ENCODE measurements at places on chromosomes 6 and 20. TPM values are rescaled to one million over a fixed set of nuclear protein-coding genes. Genes with fewer than 3 reads are reported as not detected.

- DNase-seq, result no peak
These were observed 1.6 kb downstream of the FBXO5 start for GRCh38 chr6:152981219-152981618.

GRCh38 chr6:16104624-16105433, 24.1 kb upstream of the MYLIP start:
- DNase-seq, result peak; percentile 40

- no peak for DNase-seq
These were observed 818.7 kb upstream of the GJE1 start for GRCh38 chr6:141313986-141314385.

DNA sequence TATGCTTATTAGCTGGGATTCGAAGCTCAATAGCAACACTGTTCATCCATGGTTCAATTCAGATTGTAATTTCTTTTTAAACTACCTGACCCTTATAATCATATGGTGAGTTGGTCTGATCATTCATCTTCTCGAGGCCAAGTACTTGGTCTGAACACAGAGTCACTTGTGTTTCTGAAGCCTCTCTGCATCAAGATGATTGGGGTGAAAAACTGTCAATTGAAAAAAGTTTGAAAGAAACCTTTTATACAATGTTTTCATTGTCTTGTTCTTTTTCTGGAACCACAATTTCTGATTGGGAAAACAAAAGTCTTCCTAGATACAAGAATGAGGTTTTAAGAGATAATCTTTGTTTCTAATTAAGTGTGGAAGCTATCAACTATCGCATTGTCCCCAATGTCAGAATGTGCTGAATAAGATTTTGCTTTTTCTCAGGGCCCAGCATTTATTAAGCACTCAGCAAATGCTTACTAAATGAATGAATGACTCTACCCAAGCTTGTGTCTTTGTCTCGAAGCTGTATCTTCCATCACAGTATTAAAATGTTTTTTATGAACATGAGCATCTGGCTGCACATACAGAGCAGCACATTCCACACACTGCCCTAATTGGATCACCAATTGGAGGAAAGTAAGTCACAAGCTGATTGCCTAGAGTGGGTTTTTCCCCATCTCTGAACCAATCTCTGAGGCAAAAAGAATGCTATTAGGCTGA, 45.0 kb upstream of the MOXD1 start:
- DNase-seq, result no peak

DNA sequence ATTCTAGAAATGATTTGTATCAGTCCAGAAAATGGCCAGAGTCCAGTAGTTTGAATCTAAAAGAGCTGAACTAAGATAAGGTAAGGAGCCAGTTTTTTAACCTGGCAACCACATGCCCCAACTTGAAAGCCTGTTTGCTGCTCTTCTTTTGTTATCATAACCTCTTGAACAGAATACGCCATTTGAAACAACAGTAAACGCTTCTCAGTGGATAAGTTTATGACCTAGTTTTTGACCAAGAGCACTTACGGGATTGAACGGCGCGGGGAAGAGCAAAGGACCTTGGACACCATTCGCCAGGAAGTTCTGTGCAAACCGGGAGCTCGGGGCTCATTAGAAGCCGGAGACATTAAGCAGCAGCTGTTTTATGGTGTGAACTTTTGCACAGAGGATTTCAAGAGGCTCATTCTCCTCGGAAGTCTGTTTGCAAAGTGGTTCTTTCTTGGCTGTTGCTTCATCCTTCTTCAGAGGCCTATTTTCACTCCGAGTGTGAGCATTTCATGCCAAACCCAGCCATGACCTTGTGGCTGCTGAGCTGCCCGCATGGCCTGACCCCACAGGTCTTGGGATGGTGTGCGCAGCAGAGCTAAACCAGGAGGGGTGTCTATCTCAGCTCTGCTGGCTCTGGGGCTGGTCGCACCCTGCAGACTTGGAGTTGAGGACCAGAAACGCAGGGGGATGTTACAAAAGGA, 215.1 kb downstream of the SOX4 start:
- no peak for DNase-seq

DNA sequence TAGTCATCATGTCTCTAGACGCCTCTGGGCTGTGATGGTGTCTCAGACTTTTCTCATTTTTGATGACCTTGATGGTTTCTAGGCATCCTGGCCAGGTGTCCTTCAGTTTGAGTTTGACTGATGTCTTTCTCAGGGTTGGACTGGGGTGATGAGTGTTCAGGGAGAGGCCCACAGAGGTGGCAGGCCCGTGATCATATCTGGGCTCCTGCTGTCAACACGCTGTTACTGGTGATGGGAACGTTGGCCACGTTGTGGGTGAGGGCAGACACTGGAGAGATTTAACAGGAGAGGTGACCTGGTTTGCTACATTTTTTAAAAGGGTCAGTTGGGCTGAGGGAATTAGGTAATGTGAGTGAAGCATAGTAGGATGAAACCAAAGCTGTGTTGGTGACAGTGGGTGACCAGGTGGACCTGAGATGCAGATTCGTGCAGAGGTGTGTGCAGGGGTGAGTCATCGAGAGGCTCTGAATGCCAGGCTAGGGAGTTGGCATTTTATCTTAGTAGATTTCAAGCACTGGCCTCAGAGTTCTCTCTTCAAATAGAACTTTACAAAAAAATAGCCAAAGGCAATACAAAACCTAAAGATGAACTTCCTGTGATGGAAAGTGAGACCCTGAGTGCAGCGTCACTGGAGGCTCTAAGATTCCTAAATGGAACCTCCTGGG, 174.1 kb downstream of the CDH26 start:
- no peak for DNase-seq

- no peak for DNase-seq
These were observed 4.7 kb upstream of the SULF2 start for GRCh38 chr20:47789764-47790579.

DNA sequence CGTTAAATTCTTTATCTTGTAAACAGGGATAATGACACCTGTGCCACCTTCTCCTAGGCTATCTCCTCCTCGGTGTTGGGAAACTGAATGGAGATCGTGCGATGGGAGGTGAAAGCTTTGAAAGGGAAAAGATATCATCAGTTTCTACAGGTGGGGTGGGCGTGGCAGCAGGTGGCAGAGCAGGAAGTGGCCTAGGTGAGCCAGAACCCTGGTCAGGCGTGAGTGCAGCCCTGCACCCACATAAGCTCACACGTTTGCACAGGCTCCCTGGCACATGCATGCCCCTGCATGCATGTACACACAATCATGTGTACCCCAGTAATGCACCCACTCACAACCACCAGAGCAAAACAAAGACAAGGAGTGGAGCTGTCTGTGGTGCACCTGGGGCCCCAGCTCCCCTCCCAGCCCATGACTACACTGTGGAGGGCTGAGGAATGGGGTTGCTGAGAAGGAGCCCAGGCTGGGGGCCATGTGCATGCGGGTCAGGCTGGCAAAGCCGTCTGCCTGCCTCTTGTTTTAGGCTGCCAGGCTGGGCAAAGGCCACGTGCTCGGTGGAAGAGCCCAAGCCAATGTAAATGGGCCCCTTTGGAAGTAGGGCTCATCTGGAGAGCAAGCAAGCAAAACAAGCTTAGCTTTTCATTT, 61.5 kb downstream of the TFAP2C start:
- no peak for DNase-seq

GRCh38 chr6:20021795-20022194, 184.6 kb downstream of the ID4 start:
- DNase-seq, result no peak

- DNase-seq, result no peak
These were observed 60.0 kb upstream of the PBOV1 start for GRCh38 chr6:138278326-138278725.

Gene KCNB1
- 3.1 TPM for total RNA-seq
